NCI-H1930 (cell line): ENCODE measurements at places on chromosomes 11 and 22.

GRCh38 chr11:43984519-43985385 lies 42.3 kb downstream of the C11orf96 start:
- DNase-seq = no peak

GRCh38 chr11:61844909-61845565 lies 16.9 kb downstream of the FADS2 start:
- DNase-seq = no peak

GRCh38 chr11:25211635-25212254 lies 714.9 kb downstream of the LUZP2 start:
- no peak for DNase-seq

GRCh38 chr11:117371453-117371852 lies 43.8 kb downstream of the CEP164 start:
- DNase-seq = no peak

DNA sequence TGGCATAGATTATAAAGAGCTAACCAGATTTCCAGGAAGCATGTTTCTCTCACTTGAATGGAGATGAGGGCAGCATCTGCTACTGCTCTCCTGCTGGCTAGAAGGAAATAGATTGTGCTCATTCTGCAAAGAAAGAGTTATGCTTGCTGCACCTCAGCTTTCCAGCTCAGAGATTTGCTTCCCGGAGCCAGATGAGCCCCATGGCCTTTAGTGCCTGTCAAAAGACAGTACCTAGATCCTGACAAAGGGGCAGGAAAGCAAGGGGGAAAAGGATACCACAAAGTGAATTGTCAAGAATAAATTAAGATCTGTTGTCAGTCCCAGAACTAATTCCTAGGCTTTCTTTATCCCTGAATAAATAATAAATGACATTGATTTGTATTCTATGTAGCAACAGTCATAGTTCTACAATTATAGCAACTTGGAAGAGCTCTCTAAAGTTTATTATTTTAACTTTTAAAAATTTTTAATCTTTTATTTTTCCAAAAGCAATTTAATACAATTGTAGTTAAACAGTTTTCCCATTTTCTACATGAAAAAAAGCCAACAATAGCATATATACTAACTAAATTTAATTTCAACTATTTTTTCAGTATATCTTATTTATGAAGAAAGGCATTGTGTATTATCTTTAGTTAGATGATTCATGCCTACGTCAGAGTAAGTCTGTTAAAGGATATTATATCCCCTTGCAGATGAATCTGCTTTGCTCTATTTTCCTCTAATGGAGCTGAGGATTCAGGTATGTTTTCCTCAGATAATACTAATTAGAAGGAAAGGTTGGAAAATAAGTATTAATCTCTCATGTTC lies 306.1 kb upstream of the DDI1 start:
- DNase-seq = no peak

GRCh38 chr22:40308999-40309573 lies 37.2 kb upstream of the ADSL start:
- DNase-seq = no peak
